ENCODE measurements at places on chromosomes 3 and 15. TPM values are rescaled to one million over a fixed set of nuclear protein-coding genes. Genes with fewer than 3 reads are reported as not detected.
A peak's percentile ranks its signal among the peaks of the same experiment; 100 is the strongest.

GNAT1 gene
- total RNA-seq: not detected

- DNase-seq: no peak
Measured at GRCh38 chr3:96619475-96619874, 194.9 kb upstream of the EPHA6 start.

DNA sequence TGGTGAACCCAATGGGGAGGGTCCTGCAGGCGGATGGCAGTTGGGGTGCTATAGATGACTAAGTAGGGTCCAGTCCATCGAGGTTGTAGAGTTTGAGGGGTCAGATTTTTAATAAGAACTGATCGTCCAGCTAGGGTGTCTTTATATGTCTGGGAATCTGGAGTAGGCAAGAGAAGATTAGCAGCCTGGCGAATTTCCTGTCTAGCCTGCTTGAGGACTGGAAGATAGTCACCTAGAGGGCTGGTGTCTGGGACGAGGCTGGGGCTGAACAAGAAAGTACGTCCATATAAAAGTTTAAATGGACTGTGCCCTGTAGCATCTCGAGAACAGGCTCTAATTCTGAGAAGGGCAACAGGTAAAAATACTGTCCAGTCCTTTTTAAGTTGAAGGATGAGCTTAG lies 6.7 kb upstream of the IP6K2 start:
- DNase-seq: no peak

GRCh38 chr3:184874709-184875644 lies 63.0 kb downstream of the VPS8 start:
- peak; percentile 15 for DNase-seq

RPL39L gene
- total RNA-seq: 44.2 TPM

DNA sequence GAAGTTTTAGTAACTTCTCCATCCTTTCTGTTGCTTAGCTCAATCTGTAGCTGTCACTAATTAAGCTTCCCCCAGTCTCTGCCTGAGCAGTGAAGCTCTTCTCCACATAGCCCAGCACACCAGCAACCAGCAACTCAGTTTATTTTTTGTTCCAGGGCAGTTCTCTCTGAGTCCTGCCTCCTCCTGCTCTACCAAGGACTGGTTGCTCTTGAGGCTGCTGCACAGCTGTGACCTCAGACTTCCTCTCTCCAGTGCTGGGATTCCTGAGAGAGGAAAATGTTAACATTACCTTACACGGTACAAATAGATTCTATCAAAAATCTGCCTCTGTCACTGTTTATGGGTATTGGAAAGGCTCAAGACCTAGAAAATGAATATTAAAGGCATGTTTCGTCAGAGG lies 294.7 kb downstream of the OXSM start:
- DNase-seq: no peak

USP8 gene
- 93.2 TPM for total RNA-seq

Data from Daoy (cell line).